Activated CD8-positive, alpha-beta memory T cell treated with anti-CD3 and anti-CD28 coated beads for 48 hours (primary cell): ENCODE measurements at places on chromosomes 7 and 10.

DNA sequence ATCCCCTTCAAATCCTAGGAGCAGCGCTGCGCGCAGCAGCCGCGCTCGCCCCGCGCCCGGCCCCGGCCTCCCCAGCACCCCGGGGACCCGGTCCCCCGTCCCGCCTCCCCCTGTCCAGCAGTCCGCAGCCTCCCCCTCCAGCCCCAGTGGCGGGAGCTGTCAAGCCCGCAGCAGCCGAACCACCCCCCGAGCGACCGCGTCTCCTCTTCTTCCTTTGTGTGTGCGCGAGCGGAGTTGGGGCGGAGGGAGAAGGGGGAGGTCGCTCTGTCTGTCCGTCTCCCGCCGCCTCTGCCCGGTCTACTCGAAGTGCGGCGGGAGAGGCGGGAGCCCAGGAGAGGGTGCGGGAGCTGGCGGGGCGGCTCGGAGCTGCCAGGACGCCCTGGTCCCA, 375 bp upstream of the CHN2 start:
- no peak for DNase-seq

- no peak for DNase-seq
Measured at GRCh38 chr7:14047709-14048399, 58.4 kb upstream of the ETV1 start.

GRCh38 chr10:108662975-108663374, 1260.3 kb downstream of the XPNPEP1 start:
- no peak for DNase-seq

- DNase-seq, result no peak
Measured at GRCh38 chr7:50335795-50336754, 31.6 kb downstream of the IKZF1 start.

GRCh38 chr10:70191972-70192305, 21.6 kb upstream of the SAR1A start:
- DNase-seq, result no peak

GRCh38 chr10:10855151-10855581, 162.5 kb upstream of the CELF2 start:
- no peak for DNase-seq

DNA sequence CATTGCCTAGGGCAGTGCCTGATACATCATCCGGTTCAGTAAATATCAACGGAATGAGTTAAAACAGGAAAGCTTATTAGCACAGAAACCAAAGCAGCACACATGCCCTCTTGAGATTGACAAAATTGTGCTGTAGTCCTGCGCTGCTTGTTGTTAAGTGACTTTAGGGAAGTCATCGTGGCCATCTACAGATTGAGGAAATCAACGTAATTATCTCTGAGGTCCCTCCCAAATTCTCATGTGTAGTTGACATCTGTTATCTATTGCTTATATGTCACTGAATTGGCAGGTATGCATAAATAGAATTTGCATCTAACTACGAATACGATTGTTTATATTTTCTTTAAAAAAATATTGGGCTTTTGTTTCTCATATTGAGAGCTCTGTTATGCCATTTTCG, 3.5 kb upstream of the GNB2 start:
- no peak for DNase-seq

DNA sequence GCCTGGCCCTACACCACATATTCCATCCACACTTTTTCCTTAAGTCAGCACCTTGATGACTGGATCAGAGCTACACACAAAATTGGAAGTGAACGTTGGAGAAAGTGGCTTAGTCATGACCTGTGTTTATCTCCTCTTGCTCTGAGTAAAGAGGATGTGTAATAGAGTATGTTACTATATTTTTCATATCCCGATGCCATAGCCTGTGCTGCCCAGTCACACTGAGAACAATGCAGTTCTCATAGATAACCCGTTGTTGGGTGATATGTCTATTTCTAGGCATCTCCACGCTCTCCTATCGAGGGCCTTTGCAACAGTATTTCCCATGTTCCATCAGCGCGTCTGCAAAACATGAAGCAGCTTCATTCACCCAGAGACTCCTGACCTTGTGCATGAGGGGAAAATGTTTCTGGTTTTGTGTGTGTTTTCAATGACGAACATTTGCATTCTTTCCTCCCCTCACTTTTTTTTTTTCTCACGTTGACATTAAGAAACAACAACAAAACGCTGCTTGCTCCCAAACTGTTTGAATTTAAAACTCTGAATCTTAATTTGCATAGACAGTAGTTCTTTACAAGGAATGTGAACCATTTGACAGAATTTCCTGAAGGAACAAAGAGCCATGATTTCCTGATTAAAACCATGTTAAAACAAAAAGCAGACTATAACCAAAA, 43.4 kb downstream of the GRK5 start:
- DNase-seq, result no peak

DNA sequence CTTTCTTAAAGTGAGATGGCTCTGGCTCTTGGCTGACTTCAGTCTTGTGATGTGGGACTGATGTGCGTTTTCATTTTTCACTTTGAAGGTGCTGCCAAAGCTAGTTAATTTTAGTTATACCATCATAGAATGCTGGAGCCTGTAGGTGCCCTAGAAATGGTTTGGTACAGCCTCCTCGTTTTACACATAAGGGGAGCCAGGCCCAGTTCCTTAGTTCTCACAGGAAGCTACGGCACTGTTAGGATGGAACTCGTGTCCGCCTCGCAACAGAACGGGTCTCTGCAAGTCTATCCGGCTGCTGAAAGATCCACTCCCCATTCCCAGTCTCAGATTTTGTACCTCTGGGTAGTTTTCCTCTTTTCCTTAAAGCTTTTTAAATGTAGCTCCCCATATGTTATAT, 173.2 kb upstream of the PRPS1L1 start:
- no peak for DNase-seq

DNA sequence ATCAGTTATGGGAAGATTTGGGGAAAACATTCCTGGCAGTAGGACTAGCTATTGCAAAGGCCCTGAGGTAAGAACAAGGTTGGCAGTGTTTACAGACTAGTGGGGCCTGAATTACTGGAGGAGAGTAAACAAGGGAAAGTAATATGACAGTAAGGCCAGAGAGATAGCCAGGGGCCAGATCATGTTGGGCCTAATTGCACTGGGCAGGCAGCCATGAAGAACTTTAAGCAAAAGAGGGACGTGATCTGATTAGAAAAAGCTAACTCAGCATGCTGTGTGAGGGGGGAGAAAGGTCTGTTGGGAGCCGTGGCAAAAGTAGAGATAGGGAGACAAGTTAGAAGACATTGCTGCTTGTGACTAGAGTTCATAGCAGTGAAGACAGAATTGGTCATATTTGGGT, 9.2 kb downstream of the NUP42 start:
- no peak for DNase-seq

DNA sequence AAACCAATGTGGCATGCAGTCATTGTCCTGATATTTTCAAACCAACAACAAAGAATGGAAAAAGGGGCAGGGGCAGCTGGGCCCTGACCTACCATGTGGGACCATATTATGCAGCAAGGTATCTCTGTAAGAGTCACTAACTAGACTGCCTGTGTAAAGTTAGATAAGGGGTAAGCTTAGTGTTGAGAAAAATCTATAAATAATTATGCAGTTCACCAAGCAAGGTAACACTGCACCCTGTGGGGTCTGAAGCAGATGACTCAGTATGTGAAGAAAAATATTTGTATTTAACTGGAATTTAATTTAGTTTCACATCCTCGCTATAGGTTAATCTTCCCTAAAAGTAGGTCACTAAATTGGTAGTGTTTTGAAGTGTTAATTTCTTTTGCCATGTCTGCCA, 99.3 kb downstream of the PPP1R3A start:
- DNase-seq, result no peak
